ENCODE measurements at places on chromosomes 4 and X.

DNA sequence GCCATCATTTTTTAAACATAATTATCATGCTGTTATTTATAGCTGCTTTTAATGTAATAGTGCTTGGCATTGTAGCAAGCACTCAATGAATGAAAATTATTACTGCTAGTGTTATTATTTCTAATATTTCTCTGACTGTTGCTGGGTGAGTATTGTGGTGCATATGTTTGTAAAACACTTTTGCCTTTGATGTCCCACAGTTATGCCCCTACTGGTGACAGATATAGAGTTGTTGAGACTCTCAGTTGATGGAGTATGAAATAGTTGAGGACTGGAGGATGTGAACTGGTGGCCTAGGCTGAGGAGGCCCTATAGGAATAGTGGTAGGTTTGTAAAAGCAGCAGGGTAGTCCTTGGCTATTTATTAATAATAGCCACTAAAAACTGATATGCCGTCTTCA, 9.6 kb downstream of the INTS6L start:
- no peak for DNase-seq

GRCh38 chr4:38667085-38667893, 3.3 kb downstream of the KLF3 start:
- DNase-seq = peak; percentile 96

- no peak for DNase-seq
These were observed 114.5 kb downstream of the LARP7 start for GRCh38 chr4:112751447-112751846.

DNA sequence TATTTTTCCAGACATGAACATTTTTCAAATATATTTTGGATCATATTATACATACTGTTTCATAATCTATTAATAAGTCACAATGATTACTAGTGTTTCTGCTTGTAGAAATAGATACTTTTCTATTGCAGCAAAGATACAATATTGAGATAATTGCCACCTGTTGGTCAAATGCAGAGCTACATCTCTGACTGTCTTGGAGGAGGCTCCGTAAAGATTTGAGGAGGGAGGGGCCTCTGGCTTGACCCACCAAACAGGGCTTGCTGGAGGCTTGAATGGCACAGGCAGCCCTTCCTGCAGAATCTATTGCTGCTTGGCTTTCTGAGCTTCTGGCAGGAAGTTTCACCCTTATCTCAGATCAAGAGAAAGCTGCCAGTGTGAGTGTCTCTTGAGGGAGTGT, 99.3 kb upstream of the ARMCX2 start:
- DNase-seq = no peak

DNA sequence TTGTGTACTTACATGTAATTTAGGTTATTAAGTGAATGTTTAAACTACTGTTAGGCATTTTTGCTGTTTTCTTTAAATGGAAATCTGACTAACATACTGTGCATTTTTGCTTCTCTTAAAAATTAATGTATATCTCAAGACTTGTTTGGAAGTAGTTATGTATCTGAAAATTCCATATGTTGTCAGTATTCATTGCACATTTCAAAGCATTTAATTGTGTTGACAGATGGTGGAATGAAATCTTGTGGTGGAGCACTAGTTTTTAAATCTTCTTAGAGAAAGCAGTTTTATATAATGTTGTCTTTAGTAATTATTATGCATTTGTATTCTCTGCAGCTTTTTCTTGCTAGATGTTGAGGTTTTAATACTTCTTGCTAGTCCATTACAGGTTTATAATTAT, 71.5 kb upstream of the MSANTD1 start:
- DNase-seq = no peak

- DNase-seq = no peak
These were observed 27.9 kb downstream of the RAB40AL start for GRCh38 chrX:102964940-102965339.

DNA sequence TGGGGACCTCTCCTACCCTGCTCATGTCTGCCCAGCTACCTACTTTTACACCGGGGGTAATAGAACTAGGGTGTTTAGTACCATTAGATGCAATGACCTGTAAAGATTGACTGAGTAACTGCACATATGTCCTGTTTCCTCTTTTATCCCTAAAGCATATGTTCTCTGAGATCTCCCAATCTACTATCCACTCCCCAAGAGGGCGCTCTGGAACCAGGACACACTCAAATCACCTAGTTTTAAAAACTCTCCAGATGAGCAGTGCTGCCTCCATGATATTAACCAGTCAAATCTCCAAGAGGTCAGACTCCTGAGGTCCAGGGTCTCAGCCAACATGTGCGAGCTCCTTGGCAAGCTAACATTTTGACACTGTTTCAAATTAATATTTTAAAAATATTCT, 87.0 kb upstream of the TSPAN5 start:
- DNase-seq = no peak

All from NCI-H2029 (cell line).